ENCODE measurements at places on chromosomes 6 and 20. TPM values are rescaled to one million over a fixed set of nuclear protein-coding genes. Genes with fewer than 3 reads are reported as not detected.

- DNase-seq: no peak
Measured at GRCh38 chr6:136063096-136063495, 187.0 kb downstream of the MTFR2 start.

- DNase-seq: no peak
Measured at GRCh38 chr6:156398371-156398770, 378.8 kb upstream of the ARID1B start.

GRCh38 chr20:62426699-62427131 is 624 bp downstream of the RBBP8NL start:
- no peak for DNase-seq

DNA sequence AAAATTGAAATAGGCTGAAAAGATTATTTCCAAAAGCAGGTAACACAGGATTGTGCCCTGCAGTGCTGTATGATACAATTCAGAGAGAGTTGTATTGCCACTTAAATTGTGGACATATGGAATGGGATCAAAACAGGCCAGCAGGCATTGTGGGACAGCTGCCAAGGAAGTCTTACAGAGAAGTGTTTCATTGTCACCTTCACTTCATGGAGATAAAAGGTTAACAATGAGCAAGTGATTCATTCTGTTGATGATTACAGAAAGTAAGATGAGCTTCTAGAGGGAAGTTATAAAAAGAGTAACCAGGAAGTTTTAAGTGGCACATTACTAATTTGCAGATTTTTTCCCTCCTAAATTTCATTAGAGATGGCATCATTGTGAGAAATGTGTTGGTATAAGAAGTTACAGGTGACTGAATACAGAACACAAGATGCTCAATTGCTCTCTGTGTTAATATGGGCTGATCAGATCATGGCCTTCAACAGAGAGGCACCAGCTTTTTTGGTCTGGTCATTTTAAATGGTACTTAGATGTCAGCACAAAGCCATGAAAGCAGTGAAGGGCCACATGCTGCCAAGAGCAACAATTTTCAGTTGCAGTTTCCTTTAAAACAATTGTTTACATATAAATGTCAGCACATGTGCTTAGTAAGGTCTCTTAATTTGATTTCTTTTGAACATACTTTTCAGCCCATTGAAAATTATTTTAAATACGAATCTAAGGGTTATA is 402.5 kb upstream of the FKBP1C start:
- DNase-seq: no peak

DNA sequence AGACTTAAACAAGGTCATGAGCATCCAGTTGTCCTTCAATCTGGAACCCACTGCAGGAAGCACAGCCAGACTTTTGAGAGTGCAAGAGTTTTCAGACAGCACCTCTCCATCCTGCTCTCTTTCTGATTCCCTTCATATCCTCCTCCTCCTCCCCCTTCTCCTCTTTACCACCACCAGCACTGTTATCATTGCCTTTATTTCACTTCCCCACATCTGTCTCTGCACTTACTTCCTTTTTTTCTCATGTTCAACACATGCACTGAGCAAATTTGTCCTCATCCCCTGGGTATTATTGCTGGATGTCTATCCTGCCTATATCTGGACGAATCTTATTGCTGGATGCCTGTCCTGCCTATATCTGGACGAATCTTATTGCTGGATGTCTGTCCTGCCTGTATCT is 554.8 kb downstream of the DHX35 start:
- DNase-seq: no peak

DNA sequence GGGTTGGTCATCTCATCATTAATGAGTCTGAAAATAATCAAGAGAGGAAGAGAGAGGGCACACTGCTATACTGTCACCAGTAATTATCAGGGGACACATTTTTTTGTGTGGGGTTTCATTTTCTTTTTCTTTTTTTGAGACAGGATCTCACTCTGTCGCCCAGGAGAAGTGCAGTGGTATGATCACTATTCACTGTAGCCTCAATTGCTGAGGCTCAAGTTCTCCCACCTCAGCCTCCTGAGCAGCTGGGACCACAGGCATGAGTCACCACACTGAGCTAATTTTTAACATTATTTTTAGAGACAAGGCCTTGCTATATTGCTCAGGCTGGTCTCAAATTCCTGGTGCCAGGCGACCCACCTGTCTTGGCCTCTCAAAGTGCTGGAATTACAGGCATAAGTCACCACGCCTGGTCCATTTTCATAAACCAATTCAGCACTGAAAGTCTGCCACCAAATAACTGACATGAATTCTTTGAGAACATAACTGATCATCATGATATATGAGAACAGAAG is 43.3 kb downstream of the EPHA7 start:
- no peak for DNase-seq

- DNase-seq: peak; percentile 7
Measured at GRCh38 chr20:44938637-44939036, 21.6 kb downstream of the TOMM34 start.

DNA sequence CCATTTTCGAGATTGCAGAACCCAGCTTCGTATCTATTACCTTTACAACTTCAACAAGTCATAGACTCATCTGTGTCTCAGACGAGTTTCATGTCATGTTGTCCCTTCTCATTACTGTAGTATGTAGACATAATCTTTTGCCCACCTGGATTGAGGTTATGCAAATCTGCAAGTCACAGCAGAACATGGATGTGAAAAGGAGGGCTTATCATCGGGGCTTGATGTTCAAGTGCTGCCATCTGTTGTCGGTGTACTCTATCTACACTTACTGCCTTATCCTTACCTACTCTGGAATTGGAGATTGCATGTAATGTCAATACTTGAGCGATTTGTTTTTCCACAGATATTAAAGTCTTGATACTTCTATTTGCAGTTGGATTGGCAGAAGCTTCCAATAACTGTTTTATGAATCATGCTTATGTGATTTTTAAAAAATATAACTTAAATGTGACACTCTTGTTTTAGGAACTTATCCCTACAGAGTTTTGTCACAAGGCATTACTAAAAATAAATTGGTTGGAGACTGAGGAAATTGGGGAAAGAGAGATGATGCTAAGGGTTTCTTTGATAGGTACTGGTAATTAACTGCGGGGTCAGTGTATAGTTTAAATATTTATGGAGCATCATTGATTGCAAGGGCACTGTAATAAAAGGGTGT is 3.0 kb upstream of the GOPC start:
- peak; percentile 75 for DNase-seq

DNA sequence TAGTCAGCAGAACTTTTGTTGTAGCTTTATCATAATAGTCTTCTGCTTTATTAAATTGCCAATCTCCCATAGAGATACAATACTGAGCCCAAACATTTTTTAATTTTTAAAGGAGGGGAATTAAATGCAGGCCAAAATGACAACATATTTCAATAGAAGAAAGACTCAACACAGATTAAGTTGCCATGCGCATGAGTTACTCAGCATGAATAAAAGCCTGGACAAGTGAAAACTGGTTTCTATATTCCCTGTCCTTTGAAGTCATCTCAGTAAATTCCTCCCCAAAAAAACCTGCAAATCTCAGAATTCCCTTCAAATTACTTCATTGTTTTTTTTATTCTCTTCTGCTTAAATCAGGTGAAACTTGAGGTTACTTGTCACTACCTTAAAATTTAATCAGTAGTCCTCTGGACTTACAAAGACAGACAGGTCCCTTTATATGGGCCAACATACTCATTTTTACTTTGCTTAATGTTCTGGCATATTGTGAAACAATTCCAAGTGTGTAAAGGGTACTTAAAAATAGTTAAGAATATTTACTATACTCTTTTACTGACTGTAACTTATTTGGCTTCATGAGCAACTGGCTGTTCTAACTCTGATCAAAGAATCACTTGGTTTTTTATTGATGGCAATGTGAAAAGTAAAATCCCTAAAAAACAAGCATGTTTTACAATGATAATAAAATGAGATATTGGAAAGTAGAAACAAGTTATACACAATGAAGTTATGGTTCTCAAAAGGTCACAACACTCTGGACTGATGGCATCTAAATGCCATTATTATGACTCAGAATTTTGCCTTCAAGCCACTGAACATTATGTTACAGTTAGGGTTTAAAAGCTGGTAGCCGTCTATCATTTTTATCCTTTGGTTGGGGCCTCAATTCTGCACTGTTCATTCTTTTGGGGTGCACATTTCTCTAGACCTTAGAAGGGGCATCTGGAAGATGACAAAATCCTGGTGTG is 49.9 kb upstream of the COL21A1 start:
- peak; percentile 75 for DNase-seq

GRCh38 chr6:98827295-98828159 is 6.8 kb upstream of the POU3F2 start:
- DNase-seq: no peak

DNA sequence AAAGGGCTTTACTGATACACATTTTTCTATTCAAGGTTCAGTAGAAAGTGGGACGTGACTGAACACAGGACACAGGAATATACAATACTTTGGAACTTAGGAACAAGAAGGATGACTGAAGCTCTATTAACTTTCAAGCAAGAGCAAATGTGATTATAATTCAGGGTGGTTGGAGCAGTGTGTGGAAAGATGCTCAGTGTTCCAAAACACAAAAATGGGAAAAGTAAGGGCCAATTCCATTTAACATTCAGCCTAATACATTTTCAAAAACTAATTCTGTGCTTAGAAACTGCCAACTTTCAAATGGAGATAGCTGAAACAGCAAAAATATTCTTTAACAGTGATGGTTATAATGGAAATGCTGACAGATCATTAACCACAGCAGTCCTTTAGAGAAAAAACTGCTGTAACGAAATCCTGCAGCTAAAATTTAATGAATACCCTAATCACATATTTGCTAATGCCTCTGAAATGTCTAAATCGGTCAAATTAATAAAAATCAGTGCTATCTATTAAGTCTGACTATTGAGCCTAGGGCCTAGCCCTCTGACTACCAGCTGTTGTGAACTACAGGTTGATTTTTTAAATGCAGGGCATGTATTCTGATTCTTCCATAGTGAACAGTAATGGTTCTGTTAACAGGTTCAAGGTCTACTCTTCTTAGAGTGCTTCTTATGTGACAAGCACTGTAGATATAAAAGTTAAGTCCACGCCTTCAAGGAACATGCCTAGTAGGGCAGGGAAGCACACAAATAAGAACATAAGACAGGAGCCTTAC is 45.9 kb downstream of the RARS2 start:
- DNase-seq: no peak

RAD21L1 gene
- total RNA-seq: under 0.01 TPM
